ENCODE measurements at places on chromosomes 1 and 21.

DNA sequence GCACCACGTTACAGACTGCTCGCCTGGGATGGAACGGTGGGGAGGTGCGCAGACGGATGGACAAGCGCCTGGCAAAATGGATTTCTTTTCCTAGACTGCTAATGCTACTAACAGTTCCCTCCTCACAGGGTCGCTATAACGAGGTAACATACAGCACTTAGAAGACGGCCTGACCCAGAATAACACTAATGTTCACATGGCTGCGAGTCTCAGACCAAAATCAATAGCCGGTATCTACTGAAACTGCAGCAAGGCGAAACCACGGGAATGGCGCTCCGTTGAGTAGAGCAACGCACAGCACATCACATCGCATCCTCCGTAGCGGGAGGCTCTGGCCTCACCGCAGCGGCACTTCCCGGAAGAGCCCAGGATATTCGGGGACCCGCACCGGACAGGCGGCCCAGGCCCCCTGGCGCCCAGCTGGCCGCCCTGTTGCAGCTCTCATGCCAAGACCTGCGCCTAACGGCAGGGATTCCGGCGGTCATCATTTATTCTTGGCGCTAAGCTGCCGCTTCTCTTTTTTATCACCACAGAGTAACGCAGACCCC lies 46.6 kb downstream of the VPS26C start:
- DNase-seq = peak; percentile 13

DNA sequence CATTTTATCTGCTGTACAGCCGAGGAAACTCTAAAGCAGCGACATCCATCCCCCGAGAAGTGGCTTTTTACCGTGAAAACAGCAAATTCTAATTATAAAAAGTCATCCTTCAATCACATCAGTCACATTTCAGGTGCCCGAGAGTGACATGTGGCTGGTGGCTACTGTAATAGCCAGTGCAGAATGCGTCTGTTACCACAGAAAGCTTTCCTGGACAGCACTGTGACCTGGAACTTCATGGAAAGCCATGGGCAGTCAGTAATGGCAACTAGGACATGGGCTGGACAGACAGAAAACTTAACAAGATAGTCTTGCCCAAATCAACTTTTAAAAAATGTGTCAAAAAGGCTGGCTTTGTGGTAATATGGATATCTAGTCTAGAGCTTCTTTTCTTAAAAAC lies 106.6 kb downstream of the BCAR3 start:
- DNase-seq = no peak

GRCh38 chr1:99786751-99787501 lies 20.5 kb upstream of the FRRS1 start:
- DNase-seq = no peak

DNA sequence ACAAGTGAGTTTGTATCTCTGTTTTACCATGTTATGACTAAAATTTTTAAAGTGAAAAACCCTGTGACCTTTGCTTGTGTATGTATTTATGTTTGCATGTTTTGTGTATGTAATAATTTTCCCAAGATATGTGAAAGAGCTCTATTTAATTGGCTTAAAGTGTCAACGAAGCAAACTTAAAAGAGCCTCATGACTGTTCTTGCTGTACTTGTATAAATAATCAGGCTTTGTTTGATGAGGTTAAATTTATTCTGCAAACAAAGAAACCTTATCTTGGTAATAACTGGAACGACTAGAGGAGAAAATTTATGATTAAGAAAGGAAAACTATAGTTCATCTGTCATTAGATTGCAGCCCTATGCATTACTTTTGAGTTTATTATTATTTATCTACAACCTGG lies 6.6 kb downstream of the GBP7 start:
- no peak for DNase-seq

GRCh38 chr1:74266001-74266400 lies 30.8 kb downstream of the TNNI3K start:
- no peak for DNase-seq

- DNase-seq = no peak
Measured at GRCh38 chr1:14083706-14084105, 383.7 kb downstream of the PRDM2 start.

GRCh38 chr1:80375109-80375508 lies 1368.6 kb upstream of the ADGRL4 start:
- DNase-seq = no peak

DNA sequence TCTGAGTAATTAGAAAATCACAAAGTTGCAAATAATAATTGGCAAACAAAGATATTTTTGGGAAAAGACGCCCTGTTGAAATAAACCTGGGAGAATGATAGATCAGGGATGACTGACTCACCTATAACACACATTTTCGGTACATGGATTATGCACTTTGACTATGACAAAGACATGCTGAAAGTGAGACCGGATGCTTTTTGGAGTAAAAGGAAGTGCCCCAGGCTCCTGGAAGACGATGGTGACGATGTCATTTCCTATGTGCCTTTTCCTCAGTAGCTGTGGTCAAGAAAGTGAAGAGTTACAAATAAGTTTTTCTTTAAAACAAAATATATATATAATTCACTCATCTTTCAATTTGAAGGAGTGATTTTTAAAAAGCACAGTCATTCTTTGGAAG lies 158.7 kb downstream of the SIPA1L2 start:
- DNase-seq = no peak

DNA sequence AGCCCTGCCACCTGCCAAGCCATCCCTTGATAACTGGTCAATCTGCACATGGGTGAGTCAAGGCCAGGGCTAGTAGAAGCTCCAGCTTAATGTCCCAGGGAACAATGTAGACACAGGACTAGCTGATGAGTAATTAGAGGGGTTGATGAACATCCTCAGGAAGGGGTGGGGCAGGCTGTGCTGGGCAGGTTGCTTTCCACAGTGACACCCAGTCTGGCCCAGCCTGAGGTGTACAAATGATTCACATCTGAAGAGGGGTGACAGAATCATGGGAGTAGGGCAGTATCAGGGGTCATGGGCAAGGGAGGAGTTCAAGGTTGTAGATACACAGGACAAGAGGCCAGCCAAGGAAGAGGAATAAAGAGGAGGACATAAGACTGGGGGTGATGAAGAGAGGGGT lies 4.3 kb downstream of the LPAR3 start:
- no peak for DNase-seq

DNA sequence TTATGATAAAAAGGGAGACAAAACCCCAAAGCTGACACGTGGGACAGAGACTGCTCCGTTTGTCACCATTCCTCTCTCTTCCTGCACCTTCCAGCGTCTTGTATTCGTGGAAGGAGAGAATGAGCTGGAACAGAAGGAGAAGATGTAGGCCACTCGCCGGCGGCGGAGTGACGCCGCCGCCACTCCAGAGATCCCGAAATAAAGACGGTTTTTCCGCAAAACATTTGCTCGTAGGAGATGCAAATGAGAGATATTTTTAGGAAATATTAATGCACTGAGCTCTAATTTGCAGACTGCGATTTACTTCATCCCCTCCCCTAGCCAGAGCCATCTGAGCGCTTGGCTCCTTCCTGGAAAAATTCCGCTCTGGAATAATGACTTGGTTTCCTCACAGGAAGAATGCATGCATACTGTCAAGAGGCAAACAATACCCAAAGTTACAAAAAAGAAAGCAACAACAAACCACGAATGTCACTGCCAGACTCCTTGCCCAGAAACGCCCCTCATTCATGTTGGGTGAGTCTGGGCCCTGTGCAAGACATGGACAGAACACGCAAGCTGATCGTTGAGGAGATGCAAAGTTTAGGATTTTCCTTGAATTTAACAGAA lies 18.0 kb upstream of the ADARB1 start:
- no peak for DNase-seq

GRCh38 chr1:31335007-31335406 lies 37.9 kb downstream of the FABP3 start:
- DNase-seq = peak; percentile 21

GRCh38 chr1:226223157-226223785 lies at the start of gene MIXL1:
Gene MIXL1, plus strand, starts transcription at chr1:226223664. Its CDS starts 18 bp downstream, at chr1:226223682.
- peak; percentile 32 for DNase-seq

DNA sequence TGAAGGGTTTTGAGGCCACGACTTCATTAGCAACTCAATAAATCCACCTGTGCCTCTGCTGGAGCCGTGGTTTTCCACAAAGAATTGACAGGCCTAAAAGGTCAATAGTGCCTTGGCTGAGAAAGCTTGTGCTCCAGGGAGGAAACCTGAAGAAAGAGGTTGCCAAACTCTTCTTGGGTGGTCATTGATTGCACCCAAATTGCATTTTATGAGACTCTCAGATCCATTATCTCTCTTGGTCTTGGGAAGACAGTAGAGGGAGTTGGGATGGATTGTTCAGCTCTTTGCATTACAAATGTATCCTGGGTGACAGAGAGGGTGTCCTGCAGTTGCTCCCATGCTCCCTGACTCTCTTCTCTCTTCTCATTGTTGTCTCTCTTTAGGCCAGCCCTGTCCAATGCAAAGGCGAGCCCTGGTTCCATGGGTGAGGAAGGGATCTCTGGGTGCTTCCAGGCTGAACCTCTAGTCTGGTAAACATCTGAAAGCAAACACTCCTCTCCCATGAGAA lies 46.1 kb upstream of the HTR1D start:
- peak; percentile 10 for DNase-seq

DNA sequence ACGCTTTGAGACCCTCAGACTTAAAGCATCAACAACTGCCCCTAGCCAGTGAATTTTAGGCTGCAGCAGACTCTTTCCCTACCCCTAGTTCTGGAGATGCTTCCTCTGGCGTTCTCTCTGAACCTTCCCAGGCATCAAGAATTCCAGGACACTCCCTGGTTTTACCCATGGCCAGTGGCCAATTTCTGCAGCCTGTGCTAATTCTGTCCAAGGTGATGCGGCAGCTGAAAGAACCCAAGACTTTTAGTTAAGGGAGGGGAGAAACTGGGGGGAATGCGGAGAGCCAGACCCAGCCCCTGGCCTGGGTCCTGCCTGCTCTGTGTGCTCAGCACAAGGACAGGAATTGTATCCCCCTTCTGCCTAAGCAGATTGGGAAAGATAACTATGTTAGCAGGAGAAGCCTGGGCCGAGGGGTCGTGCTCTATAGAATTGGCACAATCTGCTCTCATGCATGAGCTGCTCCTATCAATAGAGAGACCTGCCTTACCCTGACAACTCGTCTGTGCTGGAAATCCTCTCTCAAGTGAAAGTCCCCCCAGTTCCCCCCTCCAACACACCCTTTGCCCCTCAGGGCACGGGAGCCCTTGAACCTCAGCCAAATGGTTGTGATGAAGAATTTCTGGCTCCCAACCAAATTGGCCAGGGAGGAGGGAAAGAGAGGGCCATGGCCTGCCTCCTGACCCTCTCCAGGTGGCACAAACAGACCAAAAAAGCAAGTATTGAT lies 5.4 kb upstream of the GJA8 start:
- DNase-seq = no peak

- DNase-seq = no peak
Measured at GRCh38 chr1:29083317-29084195, 40.1 kb downstream of the TMEM200B start.
